Right lobe of liver (tissue), 6 donors: ENCODE measurements at places on chromosomes 2 and 18. TPM values are rescaled to one million over a fixed set of nuclear protein-coding genes. Genes with fewer than 3 reads are reported as not detected.

DNA sequence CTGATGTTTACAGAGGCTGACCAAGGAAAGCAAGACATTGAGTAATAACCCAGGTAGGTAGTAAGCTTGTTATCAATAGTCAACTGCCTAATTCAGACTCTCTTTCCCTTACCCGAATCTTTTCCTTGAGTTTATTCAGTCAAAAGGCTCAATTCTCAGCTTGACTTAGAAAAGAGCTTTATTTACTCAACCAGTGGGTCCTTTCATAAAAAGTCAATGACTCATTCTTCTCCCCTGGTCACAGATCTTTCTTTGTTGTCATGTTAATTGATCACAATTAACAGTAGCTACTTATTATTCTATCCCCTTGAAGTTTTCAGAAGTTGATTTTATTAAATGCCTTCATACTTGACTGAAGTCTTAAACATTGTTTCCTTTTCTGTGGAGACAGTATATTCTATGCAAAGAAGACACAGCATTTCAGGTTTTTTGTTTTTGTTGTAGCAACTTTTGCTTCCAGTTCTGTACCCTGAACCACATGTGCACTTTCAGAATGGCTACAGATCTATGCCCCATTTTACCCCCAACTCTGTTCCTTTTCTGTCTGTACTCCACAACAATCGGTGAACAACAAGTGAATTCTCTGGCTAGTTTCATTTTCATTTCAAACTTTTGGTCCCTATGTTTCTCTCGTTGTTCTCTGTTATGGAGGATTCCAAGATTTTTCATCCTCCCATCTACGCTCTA lies 428.3 kb downstream of the NCKAP5 start:
- DNase-seq = no peak
- H3K4me1 ChIP-seq = no peaks in the 10 kb centered on the region
- no peak overlapping the region for H3K27ac ChIP-seq
- H3K4me3 ChIP-seq = no peak overlapping the region
- no peaks in the 10 kb centered on the region for H3K27me3 ChIP-seq

GRCh38 chr2:1318366-1319009 lies 94.8 kb upstream of the TPO start:
- no peak for DNase-seq
- no peak overlapping the region for H3K4me3 ChIP-seq
- no peak overlapping the region for H3K27ac ChIP-seq
- H3K27me3 ChIP-seq = no peaks in the 10 kb centered on the region

- no peaks in the 10 kb centered on the region for H3K4me1 ChIP-seq
- DNase-seq = no peak
- no peak overlapping the region for H3K4me3 ChIP-seq
These were observed 192.7 kb downstream of the ANAPC1 start for GRCh38 chr2:111691164-111691875.

- no peak for DNase-seq
- H3K4me3 ChIP-seq = no peak overlapping the region
These were observed 143.6 kb upstream of the HAAO start for GRCh38 chr2:42935692-42936671.

DNA sequence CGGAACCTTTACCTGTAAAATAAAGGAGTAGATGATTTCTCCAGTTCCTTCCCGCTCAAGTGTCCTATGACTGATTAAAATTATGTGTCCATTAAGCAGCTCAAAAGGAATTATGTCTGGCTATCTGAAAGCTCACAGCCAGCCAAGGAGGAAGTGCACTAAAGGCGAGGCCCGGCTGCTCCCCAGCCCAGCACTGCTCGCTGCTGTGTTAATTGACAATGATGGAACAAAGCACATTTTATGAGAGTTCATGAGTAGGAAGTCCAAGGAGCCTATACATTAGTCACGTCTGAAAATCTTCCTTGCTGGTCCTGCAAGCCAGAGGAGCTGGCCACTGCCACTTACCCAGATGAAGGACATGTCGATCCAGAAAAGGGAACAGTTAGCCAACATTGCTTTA lies 14.3 kb downstream of the TTC32 start:
- DNase-seq = no peak
- H3K4me1 ChIP-seq = no peaks in the 10 kb centered on the region
- H3K4me3 ChIP-seq = no peak overlapping the region
- H3K27me3 ChIP-seq = no peaks in the 10 kb centered on the region
- H3K36me3 ChIP-seq = no peaks in the 10 kb centered on the region

GRCh38 chr2:127586746-127587295 lies 51.3 kb downstream of the MYO7B start:
- H3K4me3 ChIP-seq = no peak overlapping the region
- H3K4me1 ChIP-seq = no peaks in the 10 kb centered on the region
- no peak for DNase-seq

GRCh38 chr18:11974741-11975325 lies 6.5 kb upstream of the IMPA2 start:
- no peak for DNase-seq
- no peak overlapping the region for H3K4me3 ChIP-seq
- H3K27ac ChIP-seq = no peak overlapping the region
- no peaks in the 10 kb centered on the region for H3K27me3 ChIP-seq
- H3K36me3 ChIP-seq = no peaks in the 10 kb centered on the region

DNA sequence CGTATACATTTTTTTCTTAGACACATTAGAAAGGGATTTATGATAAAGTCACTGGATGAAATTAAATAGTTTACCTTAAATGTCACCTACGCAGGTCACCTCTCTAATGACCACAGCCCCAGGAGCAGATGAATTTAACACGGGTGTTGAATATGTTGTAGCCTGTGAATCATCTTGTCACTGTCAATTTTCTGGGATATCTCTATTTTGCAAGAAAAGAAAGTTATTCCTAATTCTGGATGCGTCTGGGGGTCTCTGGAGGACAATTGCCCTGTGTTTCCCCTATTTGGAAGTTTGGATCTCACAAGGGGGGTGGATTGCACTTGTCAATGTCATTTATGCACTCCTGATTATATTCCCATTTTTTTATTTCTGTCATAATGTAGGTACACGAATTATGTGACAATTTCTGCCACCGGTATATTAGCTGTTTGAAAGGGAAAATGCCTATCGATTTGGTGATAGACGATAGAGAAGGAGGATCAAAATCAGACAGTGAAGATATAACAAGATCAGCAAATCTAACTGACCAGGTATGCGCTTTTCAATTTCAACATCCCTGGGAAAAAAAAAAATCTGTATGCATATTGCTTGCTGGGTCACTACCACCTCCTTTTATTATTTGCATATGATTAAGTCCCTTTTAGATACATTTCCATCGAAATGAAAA lies 7.7 kb downstream of the MEIS1 start:
- no peak overlapping the region for H3K4me3 ChIP-seq
- no peaks in the 10 kb centered on the region for H3K36me3 ChIP-seq
- H3K4me1 ChIP-seq = no peaks in the 10 kb centered on the region
- H3K27ac ChIP-seq = peak overlapping the region; percentile 42
- no peak for DNase-seq

GRCh38 chr2:161078211-161078539 lies 82.1 kb upstream of the TANK start:
- no peaks in the 10 kb centered on the region for H3K27me3 ChIP-seq
- no peaks in the 10 kb centered on the region for H3K36me3 ChIP-seq
- no peak overlapping the region for H3K4me3 ChIP-seq
- H3K27ac ChIP-seq = peak overlapping the region; percentile 49
- DNase-seq = no peak
- no peaks in the 10 kb centered on the region for H3K4me1 ChIP-seq

DNA sequence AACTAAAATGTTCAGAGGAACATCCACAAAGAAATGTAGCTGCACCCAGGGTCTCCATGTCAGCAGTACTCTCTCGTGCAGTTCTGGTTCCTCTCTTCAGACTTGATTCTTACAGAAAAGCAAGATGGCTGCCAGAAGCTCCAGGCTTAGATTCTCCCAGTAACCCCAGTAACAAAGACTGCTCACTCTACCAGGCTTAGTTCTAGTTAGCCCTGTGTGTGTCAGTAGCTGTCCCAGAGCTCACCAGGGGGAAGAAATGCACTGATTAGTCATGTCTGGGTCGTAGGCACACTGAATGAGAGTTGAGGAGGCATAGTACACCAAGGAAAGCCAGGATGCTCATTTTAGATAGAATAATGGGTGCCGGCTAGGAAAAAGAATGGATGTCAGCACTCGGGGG lies 395.0 kb upstream of the NRP2 start:
- no peak for DNase-seq
- no peak overlapping the region for H3K4me3 ChIP-seq
- H3K27me3 ChIP-seq = no peaks in the 10 kb centered on the region
- no peaks in the 10 kb centered on the region for H3K36me3 ChIP-seq
- no peaks in the 10 kb centered on the region for H3K4me1 ChIP-seq

GRCh38 chr2:234111523-234111922 lies 61.0 kb downstream of the SPP2 start:
- H3K27ac ChIP-seq = no peak overlapping the region
- no peaks in the 10 kb centered on the region for H3K36me3 ChIP-seq

DNA sequence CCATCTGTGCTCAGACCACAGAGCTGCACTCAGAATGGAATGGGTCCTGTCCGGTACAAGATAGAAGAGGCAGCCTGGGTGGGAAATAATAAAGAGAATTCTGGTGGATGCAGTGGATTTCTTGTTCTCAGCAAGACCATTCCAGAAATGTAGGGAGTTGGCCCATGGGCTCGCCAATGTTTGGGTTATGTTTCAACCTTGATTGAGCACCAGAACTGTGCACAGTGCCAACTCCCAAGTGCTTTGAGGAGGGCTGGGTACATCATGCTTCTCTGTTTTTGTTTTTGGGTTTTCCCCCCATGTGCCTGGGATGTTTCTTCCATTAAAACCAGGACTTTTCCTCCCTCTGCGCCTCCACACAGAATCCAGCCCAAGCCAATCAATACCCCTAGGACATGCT lies 304.1 kb downstream of the TNS1 start:
- H3K4me3 ChIP-seq = no peak overlapping the region
- H3K4me1 ChIP-seq = no peaks in the 10 kb centered on the region
- DNase-seq = no peak
- H3K36me3 ChIP-seq = no peaks in the 10 kb centered on the region
- H3K27ac ChIP-seq = no peak overlapping the region

- H3K27ac ChIP-seq = no peak overlapping the region
- H3K4me1 ChIP-seq = no peaks in the 10 kb centered on the region
- no peak overlapping the region for H3K4me3 ChIP-seq
- DNase-seq = no peak
These were observed 69.9 kb downstream of the PLB1 start for GRCh38 chr2:28565720-28566295.

GRCh38 chr2:88857951-88858411 lies 166.5 kb downstream of the RPIA start:
- no peaks in the 10 kb centered on the region for H3K36me3 ChIP-seq
- no peaks in the 10 kb centered on the region for H3K4me1 ChIP-seq
- no peaks in the 10 kb centered on the region for H3K27me3 ChIP-seq
- no peak overlapping the region for H3K4me3 ChIP-seq
- DNase-seq = no peak

DNA sequence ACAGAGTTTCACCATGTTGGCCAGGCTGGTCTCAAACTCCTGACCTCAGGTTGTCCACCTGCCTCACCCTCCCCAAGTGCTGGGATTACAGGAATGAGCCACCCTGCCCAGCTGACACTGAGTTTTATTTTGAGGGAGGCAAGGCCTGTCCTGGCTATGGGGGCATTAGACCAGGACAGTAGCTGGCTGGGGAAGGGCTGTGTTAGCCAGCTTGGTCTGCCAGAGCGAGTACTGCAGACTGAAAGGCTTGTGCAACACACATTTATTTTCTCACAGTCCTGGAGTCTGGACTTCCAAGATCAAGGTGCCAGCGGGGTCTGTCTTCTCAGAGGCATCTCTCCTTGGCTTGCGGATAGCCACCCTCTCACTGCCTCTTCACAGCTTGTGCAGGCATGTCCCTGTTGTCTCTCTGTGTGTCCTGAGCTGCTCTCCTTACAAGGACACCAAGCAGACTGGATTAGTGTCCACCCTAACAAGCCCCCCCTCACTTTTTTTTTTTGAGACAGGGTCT lies 59.4 kb upstream of the HAAO start:
- H3K27me3 ChIP-seq = no peaks in the 10 kb centered on the region
- no peak overlapping the region for H3K27ac ChIP-seq
- H3K36me3 ChIP-seq = no peaks in the 10 kb centered on the region
- no peak for DNase-seq

DNA sequence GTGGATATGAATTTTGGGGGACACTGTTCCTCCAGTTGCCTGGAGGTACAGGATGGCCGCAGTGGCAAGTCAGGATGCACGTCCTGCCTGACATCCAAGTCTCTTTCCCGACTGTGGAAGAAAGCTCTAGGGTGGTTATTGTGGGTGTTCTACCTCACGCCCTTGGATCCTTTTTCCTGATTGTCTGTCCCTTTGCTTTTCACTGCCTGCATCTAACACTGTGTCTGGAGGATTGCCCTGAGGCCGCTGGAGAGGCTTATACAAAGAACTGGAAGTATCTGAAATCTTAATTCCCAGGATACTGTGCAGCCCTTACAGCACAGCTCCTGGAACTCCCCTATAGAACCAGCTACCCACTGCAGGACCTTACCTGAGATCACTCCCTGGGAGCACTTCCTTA lies 250.5 kb downstream of the TFCP2L1 start:
- H3K4me1 ChIP-seq = no peaks in the 10 kb centered on the region
- H3K27me3 ChIP-seq = no peaks in the 10 kb centered on the region

- no peaks in the 10 kb centered on the region for H3K4me1 ChIP-seq
- H3K4me3 ChIP-seq = no peak overlapping the region
- no peak overlapping the region for H3K27ac ChIP-seq
- no peaks in the 10 kb centered on the region for H3K27me3 ChIP-seq
- no peak for DNase-seq
- no peaks in the 10 kb centered on the region for H3K36me3 ChIP-seq
These were observed 18.8 kb downstream of the ARHGAP15 start for GRCh38 chr2:143148011-143148410.

DNA sequence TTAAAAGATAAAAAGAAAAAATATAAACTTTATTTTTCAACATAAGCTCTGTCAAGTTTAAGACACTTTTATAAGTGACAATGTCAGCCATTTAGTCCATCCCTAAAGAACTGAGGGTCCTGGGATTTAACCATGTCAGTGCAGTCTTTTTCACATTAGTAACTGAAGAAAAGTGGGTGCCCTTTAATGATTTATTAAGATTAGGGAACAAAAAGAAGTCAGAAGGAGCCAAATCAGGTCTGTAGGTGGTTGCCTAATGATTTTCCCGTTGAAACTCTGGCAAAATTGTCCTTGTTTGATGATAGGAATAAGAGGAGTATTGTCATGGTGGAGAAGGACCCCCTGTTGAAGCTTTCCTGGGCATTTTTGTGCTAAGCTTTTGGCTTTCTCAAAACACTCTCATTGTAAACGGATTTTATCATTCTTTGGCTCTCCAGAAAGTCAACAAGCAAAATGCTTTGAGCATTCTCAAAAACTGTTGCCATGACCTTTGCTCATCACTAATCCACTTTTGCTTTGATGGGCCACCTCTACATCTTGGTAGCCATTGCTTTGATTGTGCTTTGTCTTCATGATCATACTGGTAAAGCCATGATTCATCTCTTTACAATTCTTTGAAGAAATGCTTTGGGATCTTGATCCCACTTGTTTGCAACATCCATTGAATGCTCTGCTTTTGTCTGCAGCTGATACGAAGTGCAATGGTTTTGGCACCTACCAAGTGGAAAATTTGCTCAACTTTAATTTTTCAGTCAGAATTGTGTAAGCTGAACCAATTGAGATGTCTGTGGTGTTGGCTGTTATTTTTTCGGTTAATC lies 22.0 kb downstream of the TSPYL6 start:
- no peak for DNase-seq
- no peaks in the 10 kb centered on the region for H3K27me3 ChIP-seq
- no peak overlapping the region for H3K27ac ChIP-seq
- no peaks in the 10 kb centered on the region for H3K4me1 ChIP-seq

Gene CD28
- total RNA-seq = 0.50 TPM

Gene COL6A3
- 7.5 TPM for total RNA-seq

Gene PARD6G
- 2.4 TPM for total RNA-seq

Gene SPP2
- 146 TPM for total RNA-seq

Gene CIB4
- total RNA-seq = not detected

Gene CROCC2
- total RNA-seq = not detected

Gene AKAIN1
- not detected for total RNA-seq

Gene RNF152
- 44.9 TPM for total RNA-seq

Gene NEMP2
- total RNA-seq = 2.4 TPM

Gene CPO
- total RNA-seq = not detected

Gene UBE2F
- 25.9 TPM for total RNA-seq
